Kidney capillary endothelial cell (primary cell): ENCODE measurements at places on chromosomes 11 and 22.

DNA sequence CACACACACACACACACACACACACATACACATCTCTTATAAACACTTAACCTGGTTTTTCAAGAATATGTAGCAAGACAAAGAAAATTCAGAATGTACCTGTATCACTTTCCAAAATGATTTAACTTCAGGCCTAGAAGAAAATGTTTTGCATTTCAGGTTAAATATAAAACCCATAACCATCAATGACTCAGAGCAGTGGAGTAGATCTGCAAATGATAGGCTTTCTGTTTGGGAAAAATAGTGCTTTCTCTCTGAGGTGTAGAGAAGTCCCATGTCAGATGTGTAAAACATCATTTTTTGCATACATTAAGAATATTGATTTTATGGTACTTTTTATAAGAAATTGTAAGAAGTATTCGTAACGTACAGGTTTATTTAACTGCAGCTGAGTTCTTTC lies 116.9 kb downstream of the STK33 start:
- no peak for DNase-seq

GRCh38 chr22:41560095-41560471 lies 727 bp upstream of the CSDC2 start:
- DNase-seq, result no peak

DNA sequence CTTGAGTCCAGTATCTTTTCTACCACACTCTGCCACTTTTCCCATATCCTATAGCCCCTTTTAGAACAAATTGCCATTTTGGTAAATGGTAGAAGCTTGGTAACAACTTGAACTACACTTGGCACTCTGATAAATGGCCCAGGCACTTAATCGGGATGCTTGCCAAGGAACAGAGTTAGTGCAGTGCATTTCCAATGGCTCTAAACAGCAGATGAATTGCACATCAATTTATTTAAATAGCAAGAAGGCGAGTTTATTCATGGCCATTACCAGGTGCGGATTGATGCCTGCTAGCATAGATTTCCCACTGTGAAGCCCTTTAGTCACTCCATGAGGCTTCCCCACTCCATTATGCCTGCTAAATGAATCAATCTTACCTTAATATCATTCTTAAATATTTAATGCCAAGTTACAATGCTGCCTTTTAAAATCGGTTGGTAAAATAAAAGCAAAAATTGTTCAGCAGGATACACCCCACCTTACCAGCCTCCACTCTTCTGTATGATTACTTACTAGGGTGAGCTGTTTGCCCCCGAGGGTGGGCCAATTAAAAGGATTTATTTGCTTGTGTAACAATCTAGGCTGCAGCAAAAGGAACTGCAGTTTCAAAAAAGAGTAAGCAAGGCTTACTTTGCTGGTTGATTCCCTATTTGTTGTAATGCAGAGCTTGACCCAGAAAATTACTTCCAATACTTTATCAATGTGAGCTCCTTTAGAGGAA lies 136.0 kb upstream of the ARHGAP42 start:
- DNase-seq, result no peak

DNA sequence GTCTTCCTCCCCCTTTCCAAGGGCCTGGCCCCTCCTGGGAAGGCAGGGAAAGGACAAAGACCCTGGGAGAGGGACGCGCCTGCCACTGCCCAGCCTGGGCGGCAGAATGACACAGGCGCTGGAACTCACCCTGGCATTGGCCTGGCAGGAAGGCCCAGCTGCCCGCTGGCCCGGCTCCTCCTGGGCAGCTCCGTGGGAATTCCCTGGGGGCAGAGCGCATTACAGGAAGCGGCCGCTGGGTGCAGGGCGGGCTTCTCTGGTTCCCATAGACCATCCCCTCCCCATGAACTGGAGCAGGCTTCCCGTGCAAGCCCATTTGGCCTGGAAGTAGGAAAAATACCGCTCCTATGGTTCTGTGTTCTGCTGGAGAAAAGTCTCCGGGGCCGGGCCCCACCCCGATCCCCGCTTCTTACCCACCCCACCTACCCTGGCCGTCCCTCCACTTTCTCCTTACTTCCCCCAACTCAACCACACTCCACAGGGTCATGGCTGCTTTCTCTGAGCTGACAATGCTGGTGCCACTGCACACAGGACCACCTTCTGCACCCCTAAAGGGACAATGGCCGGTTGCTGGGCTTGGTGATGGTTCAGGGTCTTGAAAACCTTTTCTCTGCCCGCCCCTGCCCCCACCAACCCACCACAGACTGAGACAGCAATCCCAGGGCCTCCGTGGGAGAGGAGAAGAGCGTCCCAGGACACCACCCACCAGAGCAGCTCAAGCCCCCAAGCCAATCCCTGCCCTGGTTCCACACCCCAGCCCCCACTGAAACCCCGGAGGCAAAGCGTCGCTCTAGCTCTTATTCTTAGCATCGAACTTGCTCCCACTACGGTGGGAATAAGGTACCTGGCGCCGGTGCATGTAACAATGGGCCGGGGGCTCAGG lies 58.9 kb downstream of the LINC01488 start:
- no peak for DNase-seq

GRCh38 chr11:45243967-45244366 lies 42.2 kb downstream of the SYT13 start:
- no peak for DNase-seq

- DNase-seq, result peak; percentile 61
Observed at GRCh38 chr11:68954836-68955606, 25.8 kb downstream of the MRGPRD start.

DNA sequence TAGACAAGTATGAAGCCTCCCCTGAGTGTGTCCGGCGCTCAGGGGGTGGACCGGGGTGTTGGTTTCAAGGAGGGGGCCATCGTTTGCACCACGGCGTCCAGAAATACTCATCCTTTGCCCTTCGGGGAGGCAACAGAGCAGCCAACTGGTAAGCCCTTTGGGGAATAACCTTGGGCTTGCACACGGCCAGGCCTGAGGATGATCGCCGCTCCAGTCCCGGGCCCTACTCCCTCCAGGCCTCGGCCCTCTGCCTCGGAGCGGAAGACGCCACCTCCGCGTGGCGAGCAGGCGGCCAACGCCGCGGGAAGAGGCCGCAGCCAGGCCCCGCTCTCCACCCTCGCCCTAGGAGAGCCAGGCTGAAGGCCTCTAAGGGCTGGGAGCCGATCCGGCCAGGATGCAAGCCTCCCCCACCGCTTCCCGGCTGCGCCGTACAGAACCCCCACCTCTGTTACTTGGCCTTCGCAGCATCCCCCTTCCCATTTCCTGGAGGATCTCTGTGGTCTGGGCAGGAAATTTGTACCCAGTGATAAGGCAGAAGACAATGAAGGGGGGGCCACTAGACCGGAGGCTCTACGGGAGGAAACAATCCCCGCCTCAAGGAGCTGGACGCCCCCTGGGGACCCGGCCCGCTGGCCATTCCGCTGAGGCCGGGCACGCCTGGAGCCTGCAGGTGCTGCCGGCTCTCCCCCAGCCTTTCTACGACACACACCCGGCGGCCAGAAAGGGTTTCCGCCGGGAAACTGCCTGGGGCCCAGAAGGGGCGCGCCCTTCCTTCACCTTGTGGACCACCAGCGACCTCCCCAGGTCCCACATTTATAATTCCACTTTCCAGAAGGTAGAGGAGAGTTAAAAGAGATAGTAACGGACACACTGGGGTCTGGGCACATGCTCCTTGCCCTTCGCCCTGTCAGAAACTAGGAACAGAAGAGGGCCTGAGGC lies 2.6 kb downstream of the ESAM start:
- DNase-seq, result peak; percentile 93
